ENCODE measurements at places on chromosomes 16 and 17.

DNA sequence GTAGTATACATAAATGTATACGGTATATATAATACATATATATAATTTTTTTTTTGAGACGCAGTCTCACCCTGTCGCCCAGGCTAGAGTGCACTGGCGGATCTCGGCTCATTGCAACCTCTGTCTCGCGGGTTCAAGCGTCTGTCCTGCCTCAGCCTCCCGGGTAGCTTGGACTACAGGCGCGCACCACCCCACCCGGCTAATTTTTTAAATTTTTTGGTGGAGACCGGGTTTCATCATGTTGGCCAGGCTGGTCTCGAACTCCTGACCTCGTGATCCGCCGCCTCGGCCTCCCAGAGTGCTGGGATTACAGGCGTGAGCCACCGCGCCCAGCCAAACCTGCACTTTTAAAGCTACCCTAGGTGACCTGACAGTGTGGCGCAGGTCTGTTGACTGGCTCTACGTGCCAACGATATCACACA lies 745 bp downstream of the PAM16 start:
- no peak for DNase-seq

DNA sequence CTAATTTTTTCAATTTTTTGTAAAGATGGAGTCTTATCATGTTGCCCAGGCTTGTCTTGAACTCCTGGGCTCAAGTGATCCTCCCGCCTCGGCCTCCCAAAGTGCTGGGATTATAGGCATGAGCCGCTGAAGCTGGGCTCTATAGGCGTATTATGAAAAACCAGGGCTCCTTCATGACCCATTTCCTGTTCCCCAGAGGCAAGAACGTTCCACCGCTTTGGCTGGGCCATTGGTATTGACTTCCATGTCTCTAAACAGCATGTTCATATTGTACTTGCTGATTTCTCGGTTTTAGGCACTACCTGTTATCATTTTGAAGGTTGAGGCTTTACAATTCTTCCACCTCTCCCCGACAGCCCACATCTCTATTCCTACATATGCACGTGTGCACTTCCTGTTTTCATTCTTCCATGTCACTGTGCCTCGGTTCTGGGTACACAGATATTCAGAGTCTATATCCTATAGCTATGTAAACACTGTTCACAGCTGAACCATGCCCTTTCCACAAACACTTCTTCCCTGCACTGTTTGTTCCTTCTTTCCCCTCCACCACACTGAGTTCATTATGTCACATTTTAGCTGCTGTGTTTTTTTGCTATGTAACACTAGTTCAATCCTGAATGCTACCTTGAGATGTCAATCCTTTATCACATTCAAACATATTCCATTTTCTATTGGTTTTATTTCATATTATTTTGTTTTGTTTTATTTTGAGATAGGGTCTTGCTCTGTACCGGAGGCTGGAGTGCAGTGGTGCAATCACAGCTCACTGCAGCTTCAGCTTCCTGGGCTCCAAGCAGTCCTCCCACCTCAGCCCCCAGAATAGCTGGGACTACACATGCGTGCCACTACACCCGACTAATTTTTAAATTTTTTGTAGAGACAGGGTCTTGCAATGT lies 16.8 kb upstream of the MAPK3 start:
- no peak for DNase-seq

GRCh38 chr17:42087736-42088705 lies 10.3 kb downstream of the ZNF385C start:
- no peak for DNase-seq

- DNase-seq: no peak
These were observed 1366.3 kb upstream of the GOT2 start for GRCh38 chr16:60100371-60100770.

GRCh38 chr16:63415014-63415413 lies 1378.8 kb upstream of the CDH8 start:
- no peak for DNase-seq

GRCh38 chr17:51709694-51710633 lies 448.6 kb downstream of the CA10 start:
- no peak for DNase-seq

- no peak for DNase-seq
These were observed 36.5 kb upstream of the EFCAB3 start for GRCh38 chr17:62343764-62344270.

GRCh38 chr16:50742576-50743200 lies 802 bp downstream of the CYLD start:
- DNase-seq: no peak

- no peak for DNase-seq
These were observed 14.8 kb upstream of the ZNF287 start for GRCh38 chr17:16583781-16584180.

- DNase-seq: no peak
These were observed 162.0 kb downstream of the CHD9 start for GRCh38 chr16:53216798-53217197.

DNA sequence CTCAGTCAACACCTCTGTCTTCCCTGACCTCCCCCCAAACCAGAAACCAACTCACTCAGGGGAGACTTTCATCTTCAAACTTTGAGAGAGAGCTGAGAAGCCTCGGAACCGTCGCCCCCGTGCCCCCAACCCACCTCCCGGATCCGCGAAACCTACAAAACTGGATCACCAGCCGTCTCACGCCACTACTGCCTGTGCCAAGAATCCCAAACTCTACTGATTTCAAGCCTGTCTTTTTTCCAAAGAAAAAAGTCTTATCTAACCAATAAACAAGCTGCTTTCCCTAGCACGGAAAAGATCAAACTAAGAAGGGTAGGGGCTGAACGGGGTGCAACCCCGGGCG lies 2.0 kb downstream of the AXIN2 start:
- no peak for DNase-seq

- DNase-seq: no peak
These were observed 1.0 kb downstream of the FZD2 start for GRCh38 chr17:44558334-44558709.

GRCh38 chr17:61235827-61236197 lies 163.8 kb upstream of the TBX2 start:
- no peak for DNase-seq

DNA sequence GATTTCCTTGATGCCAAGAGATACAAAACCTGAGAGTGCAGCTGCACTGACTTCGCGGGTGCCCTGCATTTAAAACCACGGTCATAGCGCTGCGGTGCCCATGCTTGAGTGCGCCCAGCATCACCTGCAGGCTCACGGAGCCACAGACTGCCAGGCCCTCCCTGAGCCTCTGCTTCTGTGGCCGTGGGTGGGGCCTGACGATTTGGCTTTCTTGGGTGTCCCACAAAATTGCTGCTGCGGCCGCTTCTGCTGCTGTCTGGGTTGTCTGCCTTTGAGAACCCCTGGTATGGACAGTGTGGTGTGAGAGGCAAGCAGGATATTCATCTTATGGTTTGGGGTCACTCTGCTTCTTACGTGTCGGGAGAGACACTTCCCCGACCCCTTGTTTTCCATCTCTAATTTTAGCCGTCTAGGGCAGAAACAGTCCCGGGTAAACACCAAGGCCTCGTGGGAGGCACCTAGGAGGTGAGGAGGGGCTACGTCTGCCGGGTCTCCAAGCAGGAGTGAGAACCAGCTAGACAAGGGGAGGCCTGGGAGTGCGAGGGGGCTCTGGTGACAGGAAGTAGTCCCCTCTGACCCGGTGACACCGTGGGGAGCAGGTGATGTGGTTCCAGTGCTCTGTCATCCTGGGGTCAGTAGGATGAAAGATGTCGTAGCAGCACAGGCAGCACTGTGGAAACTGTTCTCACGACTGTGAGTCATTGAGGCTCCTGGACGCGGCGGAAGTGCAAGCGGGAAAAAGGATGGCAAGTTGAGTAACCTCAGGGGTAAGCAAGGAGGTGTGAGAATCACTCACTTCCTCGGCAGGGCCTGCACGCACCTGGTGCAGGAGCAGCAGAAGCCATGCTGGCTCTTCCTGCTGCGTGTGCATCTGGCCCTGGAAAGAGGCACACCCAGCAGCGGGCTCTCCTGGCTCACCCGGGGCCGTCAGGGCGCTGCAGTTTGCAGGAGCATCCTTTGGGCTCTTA lies 176.3 kb downstream of the RPTOR start:
- DNase-seq: peak; percentile 57

- DNase-seq: no peak
These were observed 1.6 kb upstream of the ODF4 start for GRCh38 chr17:8337802-8338752.

DNA sequence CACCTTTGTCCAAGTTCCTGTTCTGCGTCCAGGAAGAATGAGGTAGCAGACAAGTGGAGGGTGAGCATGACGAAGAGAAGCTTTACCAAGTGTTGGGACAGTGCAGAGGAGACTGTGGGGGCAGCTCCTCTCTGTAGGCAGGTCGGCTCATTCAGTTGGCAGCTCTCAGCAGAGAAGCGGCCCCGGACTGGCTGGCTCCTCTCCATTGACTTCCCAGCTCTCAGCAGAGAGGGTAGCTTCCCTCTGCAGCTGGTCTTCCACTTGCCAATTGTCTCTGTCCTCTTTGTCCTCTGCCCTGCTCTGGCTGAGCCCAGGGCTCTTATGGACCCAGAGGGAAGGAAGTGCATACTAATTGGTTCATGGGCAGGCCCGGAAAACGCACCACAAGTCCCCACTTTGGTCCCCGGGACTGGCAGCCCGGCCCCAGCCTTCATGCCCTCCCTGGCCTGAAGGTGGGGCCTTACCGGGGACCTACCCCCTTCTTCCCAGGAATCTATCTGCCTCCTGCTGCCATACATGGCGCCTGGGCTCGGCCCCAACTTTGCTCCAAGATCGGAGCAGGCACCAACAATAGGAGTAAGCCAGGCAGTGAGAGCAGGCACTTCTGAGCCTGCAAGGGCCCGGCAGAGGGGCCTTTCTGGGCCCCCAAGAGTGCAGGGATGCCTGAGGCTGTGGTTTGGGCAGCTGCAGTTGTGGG lies 10.1 kb downstream of the KCTD5 start:
- DNase-seq: no peak

- DNase-seq: no peak
These were observed 195.4 kb downstream of the KATNIP start for GRCh38 chr16:27745348-27745747.

GRCh38 chr16:89325861-89326471 lies 108.5 kb downstream of the ZNF778 start:
- no peak for DNase-seq

GRCh38 chr17:62925267-62925836 lies 40.7 kb upstream of the TANC2 start:
- DNase-seq: no peak

- no peak for DNase-seq
These were observed 7.5 kb downstream of the CDR2 start for GRCh38 chr16:22366889-22367288.

DNA sequence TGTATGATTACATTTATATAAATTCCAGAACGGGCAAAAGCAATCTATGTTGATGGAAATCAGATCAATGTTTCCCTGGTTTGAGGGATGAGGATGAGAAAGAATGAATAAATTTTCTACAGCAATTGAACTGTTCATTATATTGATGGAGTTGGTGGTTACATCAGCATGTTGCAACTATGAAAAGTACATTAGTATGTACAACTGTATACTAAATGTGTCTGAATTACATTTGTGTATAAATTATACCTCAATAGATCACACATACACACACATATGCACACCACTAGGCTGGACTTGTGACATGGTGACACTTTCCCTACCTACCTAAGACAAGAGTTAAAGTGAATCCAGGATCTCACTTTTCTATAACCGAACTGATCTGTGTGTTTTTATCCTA lies 608.0 kb downstream of the CDH11 start:
- no peak for DNase-seq

DNA sequence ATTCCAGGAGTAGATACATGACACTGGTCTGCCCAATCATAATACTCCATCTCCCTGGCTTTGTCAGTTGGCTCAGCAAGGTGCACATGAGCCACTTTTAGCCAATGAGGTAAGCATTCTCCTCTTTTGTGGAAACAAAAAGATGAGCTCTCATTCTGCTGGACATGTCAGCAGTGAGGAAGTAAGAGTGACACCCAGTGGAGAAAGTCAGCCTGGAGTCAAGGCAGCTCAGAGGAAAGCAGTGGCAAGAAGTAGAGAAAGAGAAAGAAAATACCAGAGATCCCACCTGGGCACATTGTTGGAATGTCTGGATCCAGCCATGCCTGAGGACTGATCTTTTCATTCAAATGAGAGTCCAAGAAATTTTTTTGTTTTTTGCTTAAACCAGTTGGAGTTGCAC lies 496.9 kb upstream of the C16orf82 start:
- no peak for DNase-seq

- DNase-seq: no peak
These were observed 371.2 kb downstream of the MAF start for GRCh38 chr16:79229361-79229760.

- DNase-seq: no peak
These were observed 16.3 kb downstream of the IRF8 start for GRCh38 chr16:85915125-85915845.

GRCh38 chr16:73878611-73879010 lies 418.0 kb upstream of the PSMD7 start:
- DNase-seq: no peak

GRCh38 chr16:24135624-24136565 lies 120.2 kb upstream of the CACNG3 start:
- no peak for DNase-seq

DNA sequence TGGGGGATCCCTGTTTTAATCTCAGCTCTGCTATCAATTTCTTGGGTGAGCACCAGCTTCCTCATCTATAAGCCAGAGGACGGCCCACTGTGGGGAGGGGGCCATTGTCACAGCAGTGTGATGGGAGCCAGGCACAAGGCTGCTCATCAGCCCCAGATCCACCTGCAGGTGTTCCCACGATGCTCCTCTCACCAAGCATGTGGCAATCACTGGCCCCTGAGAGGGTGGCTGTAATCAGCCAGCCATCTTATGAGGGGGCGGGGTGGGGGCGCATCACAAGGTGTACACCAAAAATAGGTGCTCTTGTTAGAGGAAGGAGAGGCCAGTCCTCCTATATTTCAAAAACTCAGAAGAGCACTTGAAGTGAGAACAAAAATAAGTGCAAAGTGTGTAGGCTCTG lies 31.2 kb downstream of the HNF1B start:
- DNase-seq: no peak

GRCh38 chr17:21028192-21028591 lies 14.6 kb downstream of the USP22 start:
- DNase-seq: no peak

- no peak for DNase-seq
These were observed 26.3 kb upstream of the OR4D1 start for GRCh38 chr17:58121925-58122324.

GRCh38 chr17:16025202-16025601 lies 25.6 kb downstream of the TTC19 start:
- no peak for DNase-seq

DNA sequence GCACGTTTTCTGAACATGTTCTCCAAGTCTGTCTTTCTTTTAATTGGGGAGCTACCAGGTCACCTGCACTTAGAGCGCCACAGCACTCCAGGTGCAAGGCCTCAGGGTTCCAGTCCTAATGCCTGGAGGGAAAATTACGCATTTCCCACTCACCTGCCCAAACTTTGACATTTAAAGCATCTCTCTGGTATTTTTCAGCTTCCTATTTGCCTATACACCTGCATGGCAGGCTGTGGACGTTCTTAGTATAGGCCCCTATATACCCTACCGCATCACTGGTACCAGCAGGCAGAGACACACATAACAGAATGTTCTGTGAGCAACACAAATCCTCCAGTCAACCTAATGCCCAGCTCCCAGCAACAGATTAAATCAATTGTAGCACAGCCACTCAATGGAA lies 213.3 kb downstream of the MRTFB start:
- DNase-seq: no peak
